ENCODE measurements at places on chromosomes 7 and 10.

- H3K4me1 ChIP-seq = peaks cover 10% of the 10 kb centered on the region
- peaks cover 5% of the 10 kb centered on the region for H3K36me3 ChIP-seq
- H3K4me3 ChIP-seq = no peak overlapping the region
Measured at GRCh38 chr10:63318491-63318890, 147.3 kb downstream of the JMJD1C start.

DNA sequence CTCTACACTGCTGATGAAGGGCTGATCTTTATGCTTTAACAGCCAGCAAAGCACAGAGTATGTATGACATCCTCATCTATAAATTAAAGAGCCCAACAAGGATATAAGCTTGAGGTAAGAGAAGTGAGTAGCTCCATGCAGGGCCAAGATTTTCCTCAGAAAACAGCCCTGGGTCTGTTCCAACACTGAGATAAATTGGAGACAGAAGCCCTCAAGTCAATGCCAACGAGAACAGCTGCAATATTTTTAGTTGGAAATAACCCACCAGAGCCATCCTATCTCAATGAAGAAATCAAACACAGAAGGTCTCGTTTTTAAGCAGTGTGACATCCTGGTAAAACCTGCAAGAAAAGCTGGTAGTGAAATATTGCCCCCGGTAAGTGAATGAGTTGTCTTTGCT is 297.0 kb upstream of the AUTS2 start:
- H3K36me3 ChIP-seq = no peaks in the 10 kb centered on the region
- DNase-seq = no peak
- H3K4me3 ChIP-seq = no peak overlapping the region

DNA sequence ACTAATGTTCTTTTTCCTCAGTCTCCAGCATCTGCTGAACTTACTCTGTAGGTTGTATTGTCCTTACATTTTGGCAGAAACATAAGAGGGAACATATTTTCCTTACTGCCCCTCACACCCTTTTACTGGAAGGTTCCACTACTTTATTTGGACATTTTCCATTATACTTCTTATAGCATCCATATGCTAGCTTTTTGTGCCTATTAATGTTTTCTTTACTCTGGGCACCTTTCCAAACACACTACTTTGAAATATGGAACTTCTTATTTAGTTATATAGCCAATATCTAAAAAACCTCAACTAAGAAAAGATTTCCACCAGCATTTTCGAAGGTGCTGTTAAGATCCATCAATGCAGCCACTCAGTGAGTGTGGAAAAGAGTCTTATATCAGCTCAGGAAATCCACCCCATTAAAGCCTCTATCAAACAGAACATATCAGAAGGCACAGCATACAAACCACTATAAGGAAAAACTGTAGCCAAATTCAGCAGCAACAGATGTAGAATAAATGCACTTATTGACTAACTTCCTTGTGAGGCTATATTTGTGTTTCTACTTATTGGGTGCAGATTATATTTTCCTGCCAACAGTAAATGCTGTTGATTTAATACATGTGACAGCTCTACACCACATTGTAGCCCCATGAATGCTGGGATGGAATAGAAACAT is 272.5 kb upstream of the SEMA3E start:
- no peak overlapping the region for H3K4me3 ChIP-seq
- H3K4me1 ChIP-seq = no peaks in the 10 kb centered on the region

- no peaks in the 10 kb centered on the region for H3K4me1 ChIP-seq
- no peaks in the 10 kb centered on the region for H3K36me3 ChIP-seq
- no peak overlapping the region for H3K27ac ChIP-seq
- no peak for DNase-seq
Measured at GRCh38 chr7:150823484-150824126, 23.0 kb downstream of the TMEM176A start.

DNA sequence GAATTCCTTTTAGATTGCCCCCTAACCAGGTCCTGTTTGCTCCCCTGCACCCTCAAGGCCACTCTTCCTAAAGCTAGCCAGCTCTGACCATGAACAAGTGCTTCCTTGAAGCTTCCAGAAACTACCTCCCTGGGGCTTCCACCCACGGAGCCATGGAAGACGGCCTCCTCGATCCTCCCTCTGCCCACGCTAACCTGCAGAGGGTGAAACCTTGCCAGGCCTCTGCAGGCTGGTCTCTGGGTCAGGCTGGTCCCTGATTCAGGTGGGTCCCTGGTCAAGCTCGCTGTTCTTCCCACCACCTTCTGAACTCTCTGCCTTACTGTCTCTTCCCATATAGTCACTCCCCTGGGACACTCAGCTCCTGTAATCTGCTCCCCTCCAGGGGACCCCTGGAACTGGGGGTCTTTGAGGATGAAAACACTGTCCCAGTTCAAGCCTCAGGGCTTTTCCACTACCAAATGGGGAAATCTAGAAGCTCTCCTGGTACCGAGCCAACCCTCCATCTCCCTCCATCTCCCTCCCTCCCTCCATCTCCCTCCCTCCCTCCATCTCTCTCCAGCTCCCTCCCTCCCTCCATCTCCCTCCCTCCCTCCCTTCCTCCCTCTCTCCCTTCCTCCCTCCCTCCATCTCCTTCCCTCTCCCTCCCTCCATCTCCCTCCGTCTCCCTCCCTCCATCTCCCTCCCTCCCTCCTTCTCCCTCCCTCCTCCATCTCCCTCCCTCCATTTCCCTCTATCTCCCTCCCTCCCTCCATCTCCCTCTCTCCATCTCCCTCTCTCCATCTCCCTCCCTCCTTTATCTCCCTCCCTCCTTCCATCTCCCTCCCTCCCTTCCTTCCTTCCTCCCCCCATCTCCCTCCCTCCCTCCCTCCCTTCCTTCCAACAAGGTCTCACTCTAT is 2.9 kb downstream of the MLXIPL start:
- H3K27me3 ChIP-seq = peaks cover 35% of the 10 kb centered on the region
- no peak overlapping the region for H3K4me3 ChIP-seq
- H3K36me3 ChIP-seq = no peaks in the 10 kb centered on the region
- peaks cover 7% of the 10 kb centered on the region for H3K4me1 ChIP-seq

DNA sequence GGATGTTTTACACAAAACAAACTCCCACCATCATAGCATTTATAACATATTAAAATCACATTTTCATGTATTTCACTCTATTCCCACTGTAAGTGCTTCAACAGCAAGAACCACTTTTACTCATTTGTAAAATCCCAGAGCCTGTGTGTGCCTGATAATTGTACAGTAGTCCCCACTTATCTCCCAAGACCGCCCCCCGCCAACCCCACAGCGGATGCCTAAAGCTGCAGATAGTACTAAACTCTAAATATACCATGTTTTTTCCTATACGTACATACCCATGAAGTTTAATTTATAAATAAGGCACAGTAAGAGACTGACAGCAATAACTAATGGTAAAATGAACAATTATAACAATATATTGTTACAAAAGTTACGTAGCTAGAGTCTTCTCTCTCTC is 33.5 kb downstream of the EZH2 start:
- H3K4me1 ChIP-seq = peaks cover 42% of the 10 kb centered on the region
- no peaks in the 10 kb centered on the region for H3K27me3 ChIP-seq
- H3K4me3 ChIP-seq = no peak overlapping the region
- no peak overlapping the region for H3K27ac ChIP-seq
- DNase-seq = no peak

DNA sequence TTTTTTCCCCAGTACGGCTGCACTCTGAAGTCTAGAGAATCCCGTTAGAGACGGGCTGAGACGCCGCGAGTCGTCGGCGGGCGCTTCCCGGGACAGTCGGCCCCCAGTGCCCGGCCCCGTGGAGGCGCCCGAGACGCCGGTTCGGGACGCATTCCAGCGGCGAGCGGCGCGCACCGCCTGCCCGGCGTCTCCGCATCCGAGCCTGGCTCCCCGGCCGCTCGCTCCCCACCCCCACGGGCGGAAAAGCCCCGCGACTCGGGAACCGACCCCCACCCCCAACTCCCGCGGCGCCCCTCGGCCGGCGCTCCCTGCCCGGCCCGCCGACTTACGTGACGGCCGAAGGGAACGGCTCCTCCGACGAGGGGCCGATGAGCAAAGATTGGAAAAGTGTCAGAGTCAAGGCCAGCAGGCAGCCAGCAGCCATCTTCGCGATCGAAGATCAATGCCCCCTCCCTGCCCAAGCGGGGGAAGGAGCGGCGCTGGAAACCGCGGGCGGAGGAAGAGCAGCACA is 486 bp downstream of the CACNA2D1 start:
- no peak overlapping the region for H3K27ac ChIP-seq
- no peaks in the 10 kb centered on the region for H3K36me3 ChIP-seq
- DNase-seq = no peak
- H3K4me3 ChIP-seq = peak overlapping the region; percentile 45

- H3K36me3 ChIP-seq = no peaks in the 10 kb centered on the region
- no peak overlapping the region for H3K27ac ChIP-seq
- H3K4me3 ChIP-seq = no peak overlapping the region
- no peak for DNase-seq
- H3K27me3 ChIP-seq = no peaks in the 10 kb centered on the region
Measured at GRCh38 chr7:120181499-120181898, 91.5 kb upstream of the KCND2 start.

DNA sequence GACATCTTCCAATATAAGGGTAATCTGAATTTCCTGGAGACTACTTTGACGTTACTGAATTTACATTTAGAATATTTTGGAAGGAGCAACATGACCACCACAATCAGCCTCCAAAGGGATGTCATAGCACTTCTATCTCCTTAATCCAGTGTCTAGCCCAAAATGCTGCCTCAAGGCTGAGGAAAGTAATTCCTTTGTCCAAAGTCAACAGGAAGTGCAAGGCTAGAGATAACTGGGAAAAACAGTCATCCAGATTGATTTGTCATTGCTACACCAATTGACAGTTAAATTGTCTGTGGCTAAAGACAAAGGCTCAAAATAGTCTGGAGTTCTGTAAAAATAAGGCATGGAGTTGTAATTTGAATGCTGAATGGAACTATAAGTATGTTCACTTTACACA is 3.9 kb upstream of the TFPI2 start:
- H3K36me3 ChIP-seq = no peaks in the 10 kb centered on the region
- H3K4me3 ChIP-seq = no peak overlapping the region

DNA sequence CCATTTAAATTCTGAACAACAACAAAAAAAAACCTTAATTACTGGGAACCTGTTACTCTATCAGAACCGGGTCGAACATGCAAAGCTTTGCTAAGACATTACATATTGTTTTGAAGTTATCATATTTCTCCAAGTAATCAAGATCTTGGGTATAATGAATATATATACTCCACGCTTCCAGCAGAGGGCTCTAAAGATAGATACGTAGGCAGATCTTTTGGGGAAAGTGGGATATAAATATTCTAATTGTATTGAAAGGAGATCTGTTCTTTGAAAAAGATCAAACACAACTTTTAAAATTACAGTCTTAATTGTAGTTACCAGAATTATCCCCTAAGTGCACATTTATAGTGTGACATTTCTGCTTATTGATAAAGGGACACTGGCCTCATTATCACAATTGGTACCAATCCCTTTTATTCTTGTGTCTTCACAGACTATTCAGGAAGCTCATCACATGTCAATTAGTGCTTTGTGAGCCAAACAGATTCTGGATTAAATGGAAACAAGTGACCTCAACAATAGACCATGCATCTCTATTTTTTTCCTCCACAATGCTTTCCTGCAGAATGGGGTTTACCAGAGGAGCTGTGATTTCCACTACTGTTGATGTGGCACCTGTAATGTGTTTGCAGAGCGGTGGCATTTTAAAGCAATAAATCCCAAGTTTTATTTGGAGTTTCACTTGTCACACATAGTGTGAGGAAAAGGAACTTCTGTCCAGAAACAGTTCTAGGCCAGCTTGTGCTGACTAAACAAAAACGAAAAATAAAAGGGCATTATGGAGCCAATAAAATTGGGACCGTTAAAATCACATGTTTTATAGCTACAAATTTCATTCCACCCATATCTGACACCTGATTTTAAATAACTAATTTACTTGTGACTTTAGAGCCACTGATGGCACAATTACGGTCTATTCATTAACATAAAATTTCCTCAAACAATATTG is 122.4 kb downstream of the CTTNBP2 start:
- no peaks in the 10 kb centered on the region for H3K27me3 ChIP-seq
- no peak overlapping the region for H3K4me3 ChIP-seq
- H3K4me1 ChIP-seq = no peaks in the 10 kb centered on the region
- DNase-seq = no peak
- no peaks in the 10 kb centered on the region for H3K36me3 ChIP-seq
- no peak overlapping the region for H3K27ac ChIP-seq

DNA sequence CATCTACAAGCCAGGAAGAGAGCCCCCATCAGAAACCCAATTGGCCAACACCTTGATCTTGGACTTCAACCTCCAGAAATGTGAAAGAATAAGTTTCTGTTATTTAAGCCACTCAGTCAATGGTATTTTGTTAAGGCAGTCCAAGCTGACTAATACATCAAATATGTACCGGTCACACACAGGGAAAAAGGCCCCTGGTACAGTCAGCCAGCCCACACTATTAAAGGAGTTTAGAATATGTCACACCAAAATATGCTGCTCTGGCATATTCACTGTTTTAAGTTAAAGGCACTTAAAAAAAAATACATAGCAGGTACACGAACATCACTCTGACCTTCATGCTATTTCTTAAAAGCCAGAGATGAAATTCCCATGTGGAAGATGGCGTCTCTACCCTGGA is 15.2 kb upstream of the CDCA7L start:
- H3K27ac ChIP-seq = no peak overlapping the region
- no peak for DNase-seq
- H3K4me1 ChIP-seq = no peaks in the 10 kb centered on the region
- no peak overlapping the region for H3K4me3 ChIP-seq

DNA sequence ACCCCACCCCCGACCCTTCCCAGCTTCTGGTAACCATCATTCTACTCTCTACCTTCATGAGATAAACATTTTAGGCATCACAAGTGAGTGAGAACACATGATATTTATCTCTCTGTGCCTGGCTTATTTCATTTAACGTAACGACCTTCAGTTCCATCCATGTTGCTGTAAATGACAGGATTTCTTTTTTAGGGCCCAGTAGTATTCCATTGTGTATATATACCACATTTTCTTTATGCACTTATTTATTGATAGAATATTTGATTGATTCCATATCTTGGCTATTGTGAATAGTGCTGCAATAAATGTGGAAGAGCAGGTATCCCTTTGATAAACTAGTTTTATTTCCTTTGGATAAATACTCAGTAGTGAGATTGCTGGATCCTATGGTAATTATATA is 112.7 kb downstream of the CREB5 start:
- H3K27me3 ChIP-seq = peaks cover 10% of the 10 kb centered on the region
- no peak for DNase-seq
- H3K27ac ChIP-seq = no peak overlapping the region
- H3K4me1 ChIP-seq = no peaks in the 10 kb centered on the region
- H3K36me3 ChIP-seq = no peaks in the 10 kb centered on the region
- no peak overlapping the region for H3K4me3 ChIP-seq

DNA sequence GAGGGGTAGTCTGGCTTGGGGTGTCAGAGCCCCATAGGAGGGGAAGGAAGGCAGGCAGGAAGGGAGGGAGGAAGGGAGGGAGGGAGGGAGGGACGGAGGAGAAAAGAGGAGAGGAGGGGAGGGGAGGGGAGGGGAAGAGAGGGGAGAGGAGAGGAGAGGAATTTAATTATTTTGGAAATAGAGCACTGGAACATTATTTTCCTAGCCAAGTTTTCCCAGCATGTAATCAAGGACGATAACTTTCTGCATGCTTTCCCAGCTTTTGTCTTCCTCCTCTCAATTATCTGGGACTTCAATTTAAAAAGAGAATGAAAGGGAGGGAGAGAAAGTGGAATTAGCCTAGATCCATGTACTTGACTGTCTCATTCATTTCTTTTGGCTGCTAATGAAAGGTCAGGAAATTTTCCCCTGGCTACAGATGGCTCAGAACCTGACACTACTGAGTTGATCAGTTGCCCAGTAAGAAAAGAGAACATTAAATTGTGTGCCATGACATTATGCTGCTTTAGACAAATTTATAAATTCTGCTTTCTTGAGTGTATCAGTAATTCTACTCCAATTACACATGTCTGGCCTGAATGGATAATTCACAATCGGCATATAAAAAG is 148.8 kb downstream of the LRRC4 start:
- no peak for DNase-seq
- peaks cover 9% of the 10 kb centered on the region for H3K4me1 ChIP-seq
- H3K27ac ChIP-seq = no peak overlapping the region
- peaks cover 14% of the 10 kb centered on the region for H3K36me3 ChIP-seq

All from activated naive CD4-positive, alpha-beta T cell treated with anti-CD3 and anti-CD28 coated beads for 36 hours (primary cell).